ENCODE measurements at places on chromosomes 5 and 9.

GRCh38 chr5:167049771-167050567 is 1241.5 kb upstream of the WWC1 start:
- no peak for DNase-seq

GRCh38 chr5:76137887-76138542 is 54.8 kb downstream of the SV2C start:
- DNase-seq: no peak

GRCh38 chr9:133286523-133286922 is 11.5 kb upstream of the ABO start:
- DNase-seq: no peak

DNA sequence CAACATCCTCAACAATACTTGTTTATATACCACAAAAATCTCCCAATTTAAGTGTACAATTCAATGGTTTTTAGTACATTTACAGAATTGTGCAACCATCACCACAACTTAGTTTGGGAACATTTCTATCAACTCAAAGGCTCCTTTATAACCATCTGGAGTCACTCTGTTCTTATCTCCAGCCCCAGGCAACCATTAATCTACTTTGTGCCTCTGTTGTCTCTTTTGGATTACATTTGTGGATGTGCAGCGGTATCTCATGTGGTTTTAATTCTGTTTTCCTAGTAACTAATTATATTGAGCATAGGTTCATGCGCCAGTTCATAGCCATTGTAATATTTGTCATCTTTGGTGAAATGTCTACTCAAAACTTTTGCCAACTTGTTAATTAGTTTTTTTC is 14.4 kb downstream of the ADAMTS19 start:
- DNase-seq: no peak

GRCh38 chr5:174446446-174446845 is 277.9 kb upstream of the MSX2 start:
- DNase-seq: no peak

GRCh38 chr9:133645021-133645765 is 9.0 kb downstream of the DBH start:
- DNase-seq: no peak

DNA sequence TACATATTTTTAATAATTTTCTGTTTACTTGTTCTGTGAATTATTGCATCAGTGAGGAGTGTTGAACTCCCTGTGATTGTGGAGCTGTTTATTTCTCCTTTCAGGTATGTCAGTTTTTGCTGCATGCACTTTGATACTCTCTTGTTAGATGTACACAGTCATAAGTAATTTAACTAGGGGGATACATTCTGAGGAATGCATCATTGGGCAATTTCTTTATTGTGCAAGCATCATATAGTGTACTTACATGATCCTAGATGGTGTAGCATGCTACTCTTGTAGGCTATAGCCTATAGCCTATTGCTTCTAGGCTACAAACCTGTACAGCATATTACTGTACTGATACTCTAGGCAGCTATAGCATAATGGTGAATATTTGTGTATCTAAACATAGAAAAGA is 9.5 kb downstream of the DENND4C start:
- DNase-seq: no peak

DNA sequence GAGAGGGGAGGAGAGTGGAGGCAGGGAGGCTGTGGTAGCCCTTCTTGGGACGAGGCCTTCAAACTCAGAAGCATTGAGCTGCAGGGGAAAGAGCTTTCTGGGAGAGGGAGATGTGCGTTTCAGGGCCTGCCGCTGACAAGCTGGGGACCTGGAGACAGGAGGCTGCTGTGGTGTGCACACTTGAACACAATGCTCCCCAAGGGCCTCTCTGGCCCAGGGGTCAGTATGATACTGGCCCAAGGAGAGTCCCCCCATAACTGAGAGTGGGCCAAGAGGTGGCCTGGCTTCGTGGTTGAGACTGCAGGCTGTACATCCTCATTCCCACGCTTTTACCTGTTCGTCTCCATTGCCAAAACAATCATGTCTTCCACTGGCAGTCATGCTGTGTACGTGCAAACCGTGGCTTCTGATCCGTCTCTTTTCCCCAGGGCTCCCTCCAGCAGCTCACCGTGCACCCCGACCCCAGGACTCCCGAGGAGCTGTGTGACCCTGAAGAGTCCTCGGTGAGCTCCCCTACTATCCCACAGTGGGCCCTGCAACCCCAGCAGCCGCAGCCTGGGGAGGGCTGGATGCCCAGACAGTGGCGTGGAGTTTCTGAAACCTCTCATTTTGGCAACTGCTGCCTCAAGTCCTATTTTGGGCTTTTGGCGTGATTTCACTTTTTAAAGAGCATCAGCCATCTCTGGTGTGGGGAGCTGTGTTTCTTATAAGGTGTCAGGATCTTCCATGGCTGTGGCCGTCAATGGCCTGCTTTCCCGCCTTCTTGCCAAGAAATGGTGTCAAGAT is 43.4 kb downstream of the COL15A1 start:
- no peak for DNase-seq

DNA sequence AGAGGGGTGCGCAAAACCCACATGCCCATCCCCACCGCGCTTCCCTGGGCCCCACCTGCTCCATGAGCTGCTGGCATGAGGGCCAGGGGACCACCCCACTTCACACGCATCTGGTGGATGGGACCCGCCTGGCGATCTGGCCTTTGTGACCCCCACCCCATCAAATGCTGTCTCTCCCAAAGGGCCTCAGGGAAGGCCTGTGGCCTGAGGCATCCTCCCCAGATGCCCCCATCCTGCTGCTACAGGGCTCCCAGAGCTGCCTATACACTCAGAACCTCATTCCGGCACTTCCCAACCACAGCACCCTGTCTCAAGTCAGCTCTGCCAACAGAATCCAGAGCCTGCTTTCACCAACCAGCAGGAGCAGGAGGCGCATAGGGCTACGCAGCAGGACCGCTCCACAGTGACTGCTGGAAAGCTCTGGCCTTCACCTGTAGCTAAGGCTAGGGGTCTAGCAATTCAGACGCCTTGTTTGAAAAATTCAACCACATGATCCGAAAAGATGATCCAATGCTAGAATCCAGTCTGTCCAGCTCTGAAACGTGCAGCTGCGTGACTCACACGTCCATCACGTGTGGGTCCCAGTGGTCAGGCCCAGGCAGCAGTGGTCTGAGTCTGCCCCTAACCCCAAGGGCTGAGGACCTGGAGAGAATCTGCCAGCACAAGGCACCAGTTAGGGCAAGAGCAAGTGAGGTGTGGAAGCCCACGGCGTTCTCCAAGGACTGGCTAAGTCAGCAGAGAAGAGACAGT is 1.4 kb upstream of the SNAPC4 start:
- DNase-seq: no peak

DNA sequence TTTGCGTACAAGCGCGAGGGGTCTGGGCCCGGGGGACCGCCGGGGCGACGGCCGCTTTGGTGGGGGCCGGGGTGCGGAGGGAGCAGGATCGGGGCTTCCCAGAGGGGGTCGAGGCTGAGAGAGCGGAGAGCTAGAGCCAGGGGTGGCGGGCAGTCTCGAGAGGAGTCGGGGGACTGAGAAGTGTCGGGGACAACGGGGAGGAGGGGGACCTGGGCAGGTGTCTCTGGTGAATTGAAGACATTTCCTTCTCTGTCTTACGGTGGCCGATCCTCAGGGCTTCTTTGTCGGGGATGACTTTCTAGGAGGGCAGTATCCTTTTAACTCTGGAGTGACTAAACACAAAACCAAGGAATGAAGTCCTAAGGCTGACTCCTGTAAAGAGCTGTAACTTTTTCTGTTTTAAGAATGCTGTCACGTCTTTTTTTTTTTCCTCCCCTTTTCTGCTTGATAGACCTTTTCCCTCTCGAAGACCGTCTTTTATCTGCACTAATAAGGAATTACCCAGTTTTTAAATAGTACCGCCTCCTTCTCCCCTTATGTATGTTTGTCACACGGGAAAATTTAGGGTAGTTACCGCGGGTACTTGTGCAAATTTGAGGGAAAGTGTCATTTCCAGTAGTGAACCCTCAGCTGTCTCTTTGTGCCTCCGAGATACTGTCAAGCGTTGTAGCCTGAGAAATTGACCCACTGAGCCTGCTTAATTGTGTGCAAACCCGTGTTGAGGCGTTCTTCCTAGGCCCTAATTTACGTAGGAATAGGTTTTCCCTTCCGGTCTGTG is 822 bp downstream of the DENND4C start:
- peak; percentile 36 for DNase-seq

DNA sequence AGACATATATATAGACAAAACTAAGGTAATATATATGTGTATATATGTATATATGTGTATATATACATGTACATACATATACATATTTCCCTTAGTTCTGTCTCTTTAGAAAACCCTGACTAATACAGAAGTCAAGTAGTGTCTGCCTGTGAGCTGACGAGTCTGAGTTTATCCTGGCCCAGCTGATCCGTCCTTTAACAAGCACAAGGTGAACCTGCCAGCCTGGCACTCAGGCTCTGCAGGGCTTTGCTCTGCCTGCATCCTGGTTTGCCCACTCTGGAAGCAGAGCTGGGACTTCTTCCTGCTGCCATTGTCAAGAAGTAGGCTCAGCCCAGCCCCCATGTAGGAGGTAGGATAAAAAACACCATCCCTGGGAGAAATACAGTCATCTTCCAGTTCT is 388.0 kb downstream of the ICE1 start:
- DNase-seq: no peak

GRCh38 chr5:67200809-67201562 is 4.4 kb upstream of the CD180 start:
- DNase-seq: no peak

- no peak for DNase-seq
These were observed 10.1 kb upstream of the NEURL1B start for GRCh38 chr5:172630986-172631385.

DNA sequence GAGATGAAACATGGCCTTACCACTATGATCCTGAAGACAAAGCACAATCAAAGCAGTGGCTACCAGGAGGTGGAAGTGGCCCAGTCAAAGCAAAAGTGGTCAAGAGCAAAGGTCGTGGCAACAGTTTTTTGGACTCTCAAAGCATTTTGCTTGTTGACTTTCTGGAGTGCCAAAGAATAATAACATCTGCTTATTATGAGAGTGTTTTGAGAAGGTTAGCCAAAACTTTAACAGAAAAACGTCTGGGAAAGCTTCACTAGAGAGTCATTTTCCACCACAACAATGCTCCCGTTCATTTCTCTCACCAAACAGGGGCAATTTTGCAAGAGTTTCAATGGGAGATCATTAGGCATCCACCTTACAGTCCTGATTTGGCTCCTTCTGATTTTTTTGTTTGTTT is 33.6 kb upstream of the MAMDC2 start:
- no peak for DNase-seq

DNA sequence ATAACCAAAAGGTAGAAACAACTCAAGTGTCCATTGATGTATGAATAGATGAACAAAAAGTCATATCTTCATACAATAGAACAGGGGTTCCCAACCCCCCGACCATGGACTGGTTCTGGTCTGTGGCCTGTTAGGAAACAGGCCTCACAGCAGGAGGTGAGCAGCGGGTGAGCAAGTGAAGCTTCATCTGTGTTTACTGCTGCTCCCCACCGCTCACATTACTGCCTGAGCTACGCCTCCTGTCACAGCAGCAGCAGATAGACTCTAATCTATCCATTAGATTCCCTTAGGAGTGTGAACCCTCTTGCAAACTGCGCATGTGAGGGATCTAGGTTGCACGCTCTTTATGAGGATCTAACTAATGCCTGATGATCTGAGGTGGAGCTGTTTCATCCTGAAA is 478.0 kb downstream of the BRINP1 start:
- DNase-seq: no peak

DNA sequence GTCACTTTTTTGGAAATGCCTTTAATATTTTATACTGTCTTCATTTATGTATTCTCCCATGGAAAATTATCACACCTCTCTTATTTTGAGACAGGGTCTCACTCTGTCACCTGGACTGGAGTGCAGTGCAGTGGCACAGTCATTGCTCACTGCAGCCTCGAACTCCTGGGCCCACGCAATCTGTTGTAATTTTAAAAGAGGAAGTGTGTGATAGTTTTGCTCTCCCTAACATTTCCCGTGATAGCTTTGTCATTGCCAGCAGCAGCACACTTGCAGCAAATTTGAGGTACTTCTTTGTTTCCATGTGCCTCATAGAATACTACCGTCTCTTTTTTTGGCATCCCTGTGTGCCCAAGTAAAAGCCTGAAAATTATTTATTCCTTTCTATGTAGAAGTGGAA is 103.5 kb downstream of the RNF180 start:
- DNase-seq: no peak

DNA sequence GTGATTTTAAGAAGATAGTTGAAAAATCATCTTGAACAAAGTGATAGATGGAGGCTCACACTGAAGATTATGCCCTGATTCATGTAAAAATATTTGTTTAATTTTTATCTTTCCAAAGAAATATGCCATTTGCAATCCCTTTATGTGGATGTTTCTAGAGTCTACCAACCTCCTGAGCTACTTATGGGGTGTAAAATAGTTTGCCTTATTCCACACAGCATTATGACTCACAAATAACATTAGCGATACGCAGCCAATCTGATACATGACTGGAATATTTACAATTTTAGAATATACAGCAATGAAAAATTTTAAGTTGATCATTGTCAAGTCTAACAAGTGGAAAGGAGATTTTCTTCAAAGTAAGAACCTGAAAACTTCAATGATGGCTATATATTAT is 327.5 kb downstream of the EDIL3 start:
- peak; percentile 2 for DNase-seq

GRCh38 chr5:142435410-142436115 is 110.7 kb upstream of the SPRY4 start:
- no peak for DNase-seq

GRCh38 chr5:53434541-53434940 is 45.9 kb upstream of the FST start:
- DNase-seq: peak; percentile 8

DNA sequence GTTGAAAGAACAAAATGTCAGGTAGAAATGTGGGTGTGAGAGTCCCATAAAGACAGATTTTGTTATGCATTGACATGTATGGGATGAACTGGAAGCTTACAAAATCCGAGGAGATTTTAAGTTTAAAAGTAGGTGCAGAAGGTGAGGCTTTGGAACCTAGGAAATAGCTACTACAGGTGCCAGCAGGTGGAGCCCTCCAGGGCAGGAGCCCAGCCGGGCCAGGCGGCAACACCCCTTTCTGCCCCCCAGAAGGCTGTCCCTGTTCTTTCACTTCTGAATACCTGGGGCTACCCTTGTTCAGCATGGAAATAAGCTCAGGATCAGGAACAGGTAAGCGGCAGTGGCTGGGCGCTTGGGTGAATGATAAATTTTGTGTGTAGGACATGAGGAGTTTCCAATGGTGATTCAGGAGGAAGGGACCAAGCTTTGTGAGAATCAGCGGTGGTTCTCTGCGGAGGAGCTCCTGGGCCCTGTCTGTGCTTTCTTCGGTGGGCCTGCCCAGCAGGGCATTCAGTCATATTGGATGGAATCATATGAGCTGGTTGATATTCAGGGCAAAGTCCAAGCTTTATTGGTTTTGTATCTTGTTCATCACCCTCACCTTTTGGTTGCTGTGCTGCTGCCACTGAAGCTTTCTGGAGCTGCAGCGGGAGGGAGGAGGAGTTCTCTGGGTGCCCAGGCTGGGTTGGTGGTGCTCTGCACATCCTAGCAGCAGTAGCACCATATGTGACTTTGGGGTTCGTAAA is 12.3 kb downstream of the PCBD2 start:
- DNase-seq: no peak

DNA sequence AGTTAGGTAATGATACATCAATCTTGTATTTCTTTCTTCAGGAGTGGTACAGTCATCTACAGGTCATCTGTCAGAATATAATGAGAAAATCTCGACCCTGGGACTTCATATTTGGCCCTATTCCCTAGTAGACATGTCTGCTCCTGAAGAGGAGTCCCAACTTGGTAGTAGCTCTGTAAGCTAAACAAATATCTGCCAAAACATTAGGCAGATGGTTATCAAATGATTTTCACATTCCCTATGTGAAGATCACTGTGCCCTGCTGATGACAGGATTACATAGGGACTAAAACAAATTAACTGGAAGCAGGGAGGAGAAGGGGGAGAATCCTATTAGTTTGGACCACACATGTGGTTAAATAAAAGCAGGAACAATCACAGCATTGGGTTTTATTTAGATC is 138.6 kb upstream of the NFIB start:
- no peak for DNase-seq
